ENCODE measurements at places on chromosomes 7 and 10.
A peak's percentile ranks its signal among the peaks of the same experiment; 100 is the strongest.

- peak; percentile 94 for DNase-seq
These were observed 652 bp downstream of the KAZALD1 start for GRCh38 chr10:101062232-101063049.

DNA sequence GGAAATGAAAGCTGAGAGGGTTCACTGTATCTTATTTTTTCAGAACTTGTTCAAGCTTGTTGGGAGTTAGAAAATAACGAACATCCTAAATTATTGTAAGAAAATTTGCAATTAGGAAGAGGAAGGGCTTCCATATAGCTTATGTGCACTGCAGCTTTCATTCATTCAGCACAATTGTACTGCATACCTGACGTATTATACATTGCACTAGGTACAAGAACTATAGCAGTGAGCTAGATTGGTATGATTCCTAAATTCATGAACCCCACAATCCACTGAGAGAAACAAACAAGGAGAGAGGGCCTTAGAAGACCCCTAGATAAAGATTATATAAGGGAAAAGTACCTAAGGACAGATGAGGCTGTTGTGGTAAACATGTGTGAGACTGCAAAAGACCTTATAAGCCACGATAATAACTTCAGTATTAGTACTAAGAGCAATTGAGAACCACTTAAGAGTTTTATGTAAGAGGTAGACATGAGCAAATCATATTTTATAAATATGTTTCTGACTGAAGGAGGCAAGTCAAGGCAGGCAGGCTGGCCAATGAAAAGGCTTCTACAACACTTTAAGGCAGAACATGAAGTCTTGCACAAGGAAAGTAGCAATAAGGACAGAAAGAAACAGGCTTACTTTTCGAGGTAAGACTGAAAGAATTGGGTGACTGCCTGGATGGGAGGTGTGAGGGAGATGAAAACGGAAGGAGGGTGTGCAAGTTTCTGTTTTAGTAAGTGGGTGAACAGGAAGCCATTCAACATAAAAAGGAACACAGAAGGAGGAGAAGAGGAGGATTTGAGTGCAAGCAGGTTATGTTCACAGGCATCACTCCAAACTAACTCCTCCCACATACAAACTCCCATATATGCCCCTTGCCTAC lies 77.9 kb upstream of the LRRN3 start:
- no peak for DNase-seq

GRCh38 chr7:51209426-51209825 lies 107.2 kb downstream of the COBL start:
- no peak for DNase-seq

GRCh38 chr7:123355576-123356190 lies 155.9 kb upstream of the SLC13A1 start:
- DNase-seq, result no peak

DNA sequence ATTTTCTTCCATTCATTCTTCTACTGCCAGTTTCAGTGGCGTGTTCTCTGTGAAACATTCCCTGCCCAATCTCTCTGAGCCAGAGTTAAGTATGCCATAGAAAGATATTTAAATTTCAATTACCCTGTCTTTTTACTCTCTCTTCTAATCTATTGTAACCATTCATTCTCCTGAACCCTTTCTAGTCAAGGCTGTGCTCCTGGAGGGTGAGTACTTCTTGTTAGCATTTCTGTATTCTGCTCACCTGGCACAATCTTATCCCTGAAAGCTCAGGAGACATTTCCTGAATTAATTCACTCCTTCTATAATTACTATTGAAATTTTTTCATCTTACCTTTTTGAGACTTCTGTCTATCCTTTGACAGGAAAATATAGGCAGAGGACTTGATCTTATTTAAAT lies 271.7 kb downstream of the HGF start:
- no peak for DNase-seq

GRCh38 chr10:60114765-60115586 lies 208.6 kb upstream of the CCDC6 start:
- DNase-seq, result peak; percentile 59

DNA sequence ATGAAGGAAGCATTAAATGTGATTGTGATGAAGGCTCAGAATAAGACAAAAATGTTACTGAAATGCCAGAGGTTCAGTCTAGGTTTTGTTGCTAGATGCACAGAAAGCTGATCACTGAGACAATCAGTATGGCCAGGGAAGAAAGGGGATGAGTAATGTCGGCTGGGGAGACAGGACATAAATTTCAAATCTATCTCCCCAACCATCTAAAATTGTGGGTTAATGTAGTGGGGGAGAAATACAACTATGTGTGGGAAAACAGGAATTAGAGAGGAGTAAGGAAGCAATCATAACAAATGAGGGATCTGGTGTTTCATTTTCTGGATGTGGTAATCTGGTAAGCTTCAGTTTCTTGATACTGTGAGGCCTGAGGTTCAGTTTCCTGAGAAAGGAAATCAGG lies 1111.0 kb downstream of the XPNPEP1 start:
- DNase-seq, result no peak

- no peak for DNase-seq
These were observed 116.1 kb downstream of the FANK1 start for GRCh38 chr10:126012485-126012884.
